Caco-2 (cell line): ENCODE measurements at places on chromosomes 16 and 17. TPM values are rescaled to one million over a fixed set of nuclear protein-coding genes. Genes with fewer than 3 reads are reported as not detected.
A peak's percentile ranks its signal among the peaks of the same experiment; 100 is the strongest.

- no peak for DNase-seq
Measured at GRCh38 chr17:15287538-15288267, 22.6 kb upstream of the PMP22 start.

The MSL1 gene
- 82.6 and 86.9 TPM in 2 replicates for total RNA-seq

GRCh38 chr17:81405411-81405872 lies 10.2 kb downstream of the BAHCC1 start:
- DNase-seq, result no peak

- no peak for DNase-seq
Measured at GRCh38 chr17:75128694-75129505, 2.6 kb downstream of the NT5C start.

The TOM1L2 gene
- 35.5 and 43.3 TPM in 2 replicates for total RNA-seq

The KANSL1 gene
- 83.0 and 88.9 TPM in 2 replicates for total RNA-seq

GRCh38 chr17:82751571-82752370 lies at the start of gene TBCD:
TSS of gene TBCD (plus strand) at chr17:82752065. CDS start at chr17:82752194, 129 bp downstream.
- peak; percentile 89 for DNase-seq

The MMP15 gene
- total RNA-seq, result 27.0 and 27.3 TPM in 2 replicates

The INCA1 gene
- total RNA-seq, result 0.64 and 1.4 TPM in 2 replicates

- DNase-seq, result no peak
Measured at GRCh38 chr16:3999479-4000325, 116.5 kb downstream of the ADCY9 start.

- no peak for DNase-seq
Measured at GRCh38 chr16:31483081-31483480, at the start of gene SLC5A2. TSS of gene SLC5A2 (plus strand) at chr16:31483123. CDS start at chr16:31483137, 14 bp downstream.

The MYADML2 gene
- not detected in 2 replicates for total RNA-seq

DNA sequence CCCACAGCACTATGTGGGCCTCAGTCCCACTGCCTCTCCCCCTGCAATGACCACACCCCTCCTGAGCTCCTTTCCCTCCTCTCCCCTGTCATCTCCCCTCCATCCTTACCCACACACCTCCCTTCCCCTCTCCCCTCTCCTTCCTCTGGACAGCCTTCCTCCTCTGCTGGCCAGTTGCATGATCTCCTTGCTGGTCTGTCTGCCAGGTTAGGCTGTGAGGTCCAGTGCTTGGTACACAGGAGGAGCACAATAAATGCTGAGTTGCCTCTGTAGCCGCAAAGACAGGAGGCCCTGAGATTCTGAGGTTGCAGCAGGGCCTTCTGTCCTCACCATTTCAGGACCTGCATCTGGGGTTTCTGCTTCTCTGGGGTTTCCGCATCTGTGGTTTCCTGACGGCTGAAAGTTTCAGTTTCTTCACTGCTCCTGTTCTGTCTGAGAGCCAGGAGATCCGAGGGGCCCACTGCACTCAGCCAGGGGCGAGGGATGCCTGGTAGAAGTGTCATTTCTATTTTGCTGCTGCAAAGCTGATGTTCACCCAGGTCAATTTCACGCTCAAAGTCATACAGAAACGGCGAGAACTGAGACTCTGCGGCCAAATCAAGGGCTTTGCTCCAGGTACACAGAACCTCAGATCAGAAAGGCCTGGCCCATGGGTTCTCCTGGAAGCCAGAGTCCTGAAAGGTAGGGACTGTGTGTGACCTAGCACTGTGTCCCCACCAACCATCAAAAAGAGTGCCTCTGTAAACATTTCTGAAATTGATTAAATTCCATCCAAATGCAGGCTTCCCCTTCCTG lies 4.6 kb upstream of the SLC12A3 start:
- peak; percentile 68 for DNase-seq

The FUS gene
- 489 and 490 TPM in 2 replicates for total RNA-seq

GRCh38 chr17:43852571-43852970 lies 5.6 kb downstream of the CD300LG start:
- no peak for DNase-seq

The ADORA2B gene
- total RNA-seq, result 1.5 and 2.5 TPM in 2 replicates
